ENCODE measurements at places on chromosomes 7 and 10. TPM values are rescaled to one million over a fixed set of nuclear protein-coding genes. Genes with fewer than 3 reads are reported as not detected.

GRCh38 chr10:132058793-132059759 is 6.7 kb upstream of the JAKMIP3 start:
- no peak for DNase-seq

- DNase-seq = no peak
These were observed 120.4 kb downstream of the ZMIZ1 start for GRCh38 chr10:79189181-79189580.

GRCh38 chr7:39741942-39742623 is 118.7 kb downstream of the RALA start:
- peak; percentile 78 for DNase-seq

DNA sequence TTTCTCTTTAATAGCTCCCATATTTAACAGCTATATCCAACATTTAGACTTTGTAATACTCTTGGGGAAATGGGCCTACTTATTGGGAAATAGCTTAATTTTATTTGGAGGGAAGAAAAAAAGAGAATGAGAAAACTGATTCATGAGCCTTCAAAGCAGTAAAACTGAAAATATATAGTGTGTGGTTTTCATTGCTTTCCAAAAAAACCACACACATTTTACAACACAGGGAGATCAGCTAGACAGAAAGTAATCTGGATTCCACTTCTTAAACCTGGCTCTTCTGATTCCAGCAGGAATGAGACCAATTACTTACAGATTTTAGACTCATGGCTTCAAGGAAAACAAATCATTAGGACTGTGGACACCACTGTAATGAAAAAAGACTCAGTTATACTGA is 48.7 kb downstream of the CH25H start:
- DNase-seq = no peak

- peak; percentile 65 for DNase-seq
These were observed 5.4 kb upstream of the ZFYVE27 start for GRCh38 chr10:97731346-97732051.

DNA sequence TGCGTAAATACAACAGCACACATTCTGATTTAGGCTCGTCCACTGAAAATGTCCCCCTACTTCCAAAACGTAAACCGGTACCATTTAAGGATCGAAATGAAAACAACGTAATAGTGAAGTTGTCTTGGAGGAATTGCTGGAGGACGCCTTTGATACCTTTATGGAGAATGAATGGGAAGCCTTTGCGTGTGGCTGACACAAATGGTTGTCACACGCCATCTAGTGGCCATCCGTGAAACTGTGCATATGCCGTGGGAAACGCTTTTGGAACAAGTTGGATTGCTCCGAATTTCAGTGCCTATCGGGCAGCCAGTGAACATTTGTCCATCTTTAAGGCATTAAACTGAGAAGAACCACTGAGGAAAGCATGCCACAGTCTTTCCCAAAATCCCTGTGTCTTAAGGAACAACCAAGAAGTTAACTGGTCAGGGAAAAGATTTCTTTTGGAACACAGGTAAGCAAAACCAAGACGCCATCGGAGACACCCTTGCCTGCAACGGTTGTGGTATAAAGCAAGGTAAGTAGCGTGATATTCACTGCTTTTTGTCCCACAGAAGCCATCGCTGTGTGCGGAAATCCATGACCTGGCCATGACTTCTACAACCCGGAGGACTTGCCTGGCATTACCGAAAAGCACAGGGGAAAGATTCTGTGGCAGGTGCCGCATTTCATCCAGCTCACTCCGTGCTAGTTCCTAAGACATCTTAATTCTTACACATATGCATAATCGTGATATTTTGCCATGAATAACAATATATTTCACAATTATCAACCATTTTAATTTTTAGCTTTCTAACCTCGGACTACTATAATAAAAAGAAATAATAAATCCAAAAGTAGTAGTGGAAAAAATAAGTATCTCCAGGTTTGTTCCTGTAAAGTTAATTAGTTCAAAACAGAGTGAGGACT is 100.6 kb downstream of the FAM204A start:
- DNase-seq = peak; percentile 82

GRCh38 chr10:84493951-84494848 is 165.8 kb downstream of the CCSER2 start:
- no peak for DNase-seq

DNA sequence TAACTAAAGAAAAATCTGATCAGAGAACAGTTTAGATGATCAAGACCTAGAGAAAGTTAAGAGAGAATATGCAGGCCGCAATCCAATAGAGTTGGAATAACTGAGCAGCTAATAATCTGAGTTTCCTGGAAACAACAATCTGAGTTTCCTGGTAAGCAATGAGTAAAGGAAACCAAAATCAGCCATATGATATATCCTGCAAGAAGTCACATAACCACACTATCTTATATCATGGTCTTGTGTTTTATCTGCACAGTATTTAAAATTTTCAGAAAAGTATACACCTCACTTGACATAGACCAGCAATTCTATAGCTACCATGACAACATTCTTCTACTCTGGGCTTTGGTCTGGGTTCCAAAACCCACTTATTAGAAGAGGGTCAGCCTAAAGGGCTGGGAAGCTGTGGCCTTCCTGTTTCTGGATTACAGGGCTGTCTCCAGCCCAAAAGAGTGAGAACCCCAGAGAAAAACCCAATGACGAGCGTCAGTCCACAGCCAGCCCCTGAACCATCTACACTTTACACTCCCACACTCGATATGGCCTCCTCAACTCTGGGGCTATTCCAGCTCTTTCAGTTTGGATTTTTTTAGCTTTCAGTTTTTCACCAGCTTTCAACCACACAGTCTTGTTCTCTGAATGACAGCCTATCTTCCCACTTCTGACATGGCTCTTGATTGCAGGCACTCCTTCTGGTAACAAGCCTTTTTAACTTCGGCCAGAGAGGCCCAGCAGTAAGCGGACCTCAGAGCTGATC is 110.4 kb downstream of the GLI3 start:
- DNase-seq = no peak

DNA sequence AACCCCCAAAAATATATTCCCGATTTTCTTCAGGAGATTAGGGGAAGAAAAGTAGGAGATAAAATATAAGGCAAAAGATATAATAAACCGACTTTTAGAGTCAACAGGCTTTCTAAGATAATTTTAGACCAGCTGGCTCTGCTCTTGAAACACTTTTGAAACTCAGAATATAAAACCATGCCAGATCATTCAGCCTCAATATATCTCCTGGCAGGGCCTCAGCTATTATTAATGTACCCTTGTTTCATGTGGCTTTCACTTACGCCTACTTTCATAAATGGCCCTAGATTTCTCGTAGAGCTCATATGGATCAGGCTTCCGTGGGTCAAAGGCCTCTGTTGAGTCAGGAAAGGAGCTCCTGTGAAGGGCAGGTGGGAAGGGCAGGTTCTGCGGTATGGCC is 396.0 kb downstream of the PHTF2 start:
- DNase-seq = no peak

GRCh38 chr10:45404770-45405120 is 30.7 kb downstream of the ALOX5 start:
- DNase-seq = no peak

DNA sequence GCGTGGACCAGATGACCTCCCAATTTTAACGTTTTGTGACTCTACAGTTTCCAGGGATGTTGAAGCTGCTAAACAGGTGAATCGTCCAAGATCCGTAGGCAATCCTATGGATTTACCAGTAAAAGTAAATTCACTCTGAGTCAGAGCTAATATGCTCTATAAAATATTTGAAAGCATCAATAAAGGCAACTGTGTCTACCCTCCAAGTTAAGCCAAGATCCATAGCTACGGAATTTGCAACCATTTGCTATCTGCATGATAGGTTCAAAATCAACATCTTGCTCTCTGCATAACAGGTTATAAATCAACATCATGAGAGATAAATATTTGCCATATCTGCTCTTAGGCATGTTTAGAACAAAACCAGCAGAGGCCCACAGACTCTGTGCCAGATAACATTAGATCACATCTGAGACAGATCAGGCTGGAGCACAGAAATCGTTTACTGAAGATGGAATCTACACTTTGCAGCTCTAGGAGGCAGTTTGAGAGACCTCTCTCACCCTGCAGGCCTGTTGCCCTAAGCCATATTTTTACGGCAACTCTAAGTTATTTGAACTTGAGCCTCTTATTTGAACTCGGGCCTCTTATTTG is 80.7 kb upstream of the PDCD4 start:
- DNase-seq = no peak

- DNase-seq = peak; percentile 25
These were observed 12.4 kb upstream of the PTPN12 start for GRCh38 chr7:77524731-77525130.

DNA sequence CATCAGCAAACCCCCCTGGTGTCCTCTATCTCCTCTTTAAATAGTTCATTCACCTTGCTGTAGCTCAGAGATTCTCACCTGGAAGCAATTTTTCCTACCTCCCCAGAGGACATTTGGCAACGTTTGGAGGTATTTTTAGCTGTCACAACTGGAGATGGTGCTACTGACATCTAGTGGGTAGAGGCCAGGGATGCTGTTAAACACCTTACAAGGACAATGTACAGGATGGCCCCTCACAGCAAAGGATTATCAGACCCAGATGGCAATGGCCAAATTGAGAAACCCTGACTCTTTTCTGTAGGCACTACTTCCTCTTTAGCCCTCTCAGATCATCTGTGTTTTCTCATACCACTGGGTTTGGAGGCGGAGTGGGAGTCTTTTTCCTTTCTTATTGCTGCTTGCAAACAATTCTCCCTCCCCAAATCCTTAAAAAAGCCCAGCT is 13.2 kb upstream of the TRA2A start:
- peak; percentile 49 for DNase-seq

- no peak for DNase-seq
These were observed 228.5 kb upstream of the NEBL start for GRCh38 chr10:21125471-21126228.

- no peak for DNase-seq
These were observed 50.4 kb downstream of the FOXL3 start for GRCh38 chr7:340200-340937.

- no peak for DNase-seq
These were observed 51.3 kb upstream of the PIK3CG start for GRCh38 chr7:106813705-106814305.

DNA sequence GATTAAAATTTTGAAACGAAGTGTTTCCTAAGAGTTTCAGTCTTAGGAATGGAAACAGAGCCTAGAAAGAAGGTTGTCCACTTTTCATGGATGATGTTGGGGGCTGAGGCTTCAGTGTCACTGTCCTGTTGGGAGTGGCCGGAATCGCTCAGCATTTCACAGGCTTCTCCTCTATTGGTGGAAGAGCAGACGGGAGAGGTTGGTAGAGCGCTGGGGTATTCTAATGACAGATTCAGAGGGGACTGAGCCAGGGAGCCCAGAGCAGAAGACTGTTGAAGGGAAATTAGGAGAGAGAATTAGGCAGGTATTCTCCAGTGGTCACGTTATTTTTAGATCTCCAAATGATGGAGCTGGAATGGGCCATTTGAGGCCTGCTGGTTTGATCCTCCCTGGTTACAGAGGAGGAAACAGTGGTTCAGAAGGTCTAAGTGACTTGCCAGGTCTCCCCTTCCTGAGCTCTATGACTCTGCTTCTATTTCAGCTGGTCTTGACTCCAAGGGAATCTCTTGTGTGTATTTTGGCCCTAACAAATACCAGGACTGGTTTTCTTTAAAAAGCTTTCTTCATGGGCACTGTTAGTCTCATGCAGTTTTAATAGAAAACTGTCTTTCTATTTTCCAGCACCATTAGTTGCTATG is 35.7 kb upstream of the EEPD1 start:
- DNase-seq = no peak

GRCh38 chr7:37424995-37425394 is 23.7 kb downstream of the ELMO1 start:
- no peak for DNase-seq

DNA sequence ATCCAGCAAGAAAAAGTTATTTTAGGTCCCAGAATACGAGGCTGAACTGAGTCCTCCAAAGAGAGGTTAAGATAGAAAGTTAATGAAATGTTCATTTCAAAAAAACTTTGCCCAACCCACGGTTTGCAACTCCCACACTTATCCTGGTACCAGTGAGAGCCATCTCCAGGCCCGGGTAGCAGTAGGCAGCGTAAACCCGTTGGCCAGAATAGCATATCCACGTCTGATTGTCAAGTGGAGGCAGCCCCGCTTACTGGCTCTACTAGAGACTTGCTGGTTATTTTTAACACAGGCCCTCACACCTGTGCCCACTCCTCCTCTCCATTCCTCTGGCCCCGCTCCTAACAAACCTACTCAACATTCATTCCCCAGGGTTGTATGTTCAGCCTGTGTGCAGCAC is 109.7 kb downstream of the HIP1 start:
- no peak for DNase-seq

DNA sequence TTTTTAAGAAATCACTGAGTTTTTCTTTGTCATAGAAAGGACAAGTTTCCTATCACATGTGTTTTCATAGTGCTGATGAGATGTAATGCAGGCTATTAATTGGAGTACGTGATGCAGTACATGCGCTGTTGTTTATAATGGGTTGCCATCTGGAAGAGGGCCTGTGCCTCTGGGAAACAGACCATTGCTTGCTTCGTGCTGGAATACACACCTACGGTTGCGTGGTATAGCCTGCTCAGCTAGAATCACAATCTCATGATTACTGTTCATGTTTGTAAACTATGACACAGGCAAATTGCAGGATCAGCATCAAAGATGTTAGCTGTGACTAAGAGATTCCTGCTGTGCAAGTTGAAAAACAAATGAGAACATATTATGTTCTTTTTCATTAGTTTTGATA is 107.2 kb upstream of the STEAP1B start:
- DNase-seq = no peak

DNA sequence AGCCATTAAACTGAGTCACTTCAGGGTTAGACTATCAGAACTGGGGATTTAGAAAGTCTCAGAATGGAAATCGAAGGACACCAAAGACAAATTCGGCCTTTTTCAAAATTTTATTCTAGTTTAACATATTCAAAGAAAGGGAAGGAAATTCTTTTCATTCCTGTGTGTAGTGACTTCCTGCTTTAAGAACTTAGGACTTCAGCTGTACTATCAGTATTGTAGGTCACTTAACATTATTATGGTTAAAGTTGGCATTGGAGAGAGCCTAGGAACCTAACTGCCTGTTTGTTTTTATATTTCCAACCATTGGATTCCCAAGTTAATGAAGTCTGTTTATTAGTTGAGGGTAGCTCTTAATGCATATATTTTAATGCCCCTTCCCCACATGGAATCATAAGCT is 63.7 kb downstream of the PTEN start:
- no peak for DNase-seq

The CRYGN gene
- total RNA-seq = not detected

The COX19 gene
- 20.5 TPM for total RNA-seq

The STAG3 gene
- total RNA-seq = 8.1 TPM

The MAT1A gene
- not detected for total RNA-seq

The PIK3CG gene
- 118 TPM for total RNA-seq

The ZNF273 gene
- 16.2 TPM for total RNA-seq

The FAM20C gene
- total RNA-seq = not detected

The DNAJC9 gene
- total RNA-seq = 44.1 TPM

The CPA2 gene
- not detected for total RNA-seq

The FFAR4 gene
- total RNA-seq = not detected

The BHLHA15 gene
- total RNA-seq = not detected

The LSM5 gene
- total RNA-seq = 24.0 TPM

The PON3 gene
- total RNA-seq = not detected

The LRRN3 gene
- not detected for total RNA-seq

The PVRIG gene
- 2.7 TPM for total RNA-seq

The SFXN2 gene
- 10.2 TPM for total RNA-seq

The PODXL gene
- total RNA-seq = 1.5 TPM

The GTF2I gene
- 130 TPM for total RNA-seq

Measured in Karpas-422 (cell line).